ENCODE measurements at places on chromosomes 5 and 9. TPM values are rescaled to one million over a fixed set of nuclear protein-coding genes. Genes with fewer than 3 reads are reported as not detected.

GRCh38 chr5:79059674-79060073, 9.8 kb downstream of the DMGDH start:
- H3K4me1 ChIP-seq, result no peaks in the 10 kb centered on the region
- H3K27me3 ChIP-seq, result no peaks in the 10 kb centered on the region
- no peak overlapping the region for H3K4me3 ChIP-seq
- H3K36me3 ChIP-seq, result no peaks in the 10 kb centered on the region

- H3K4me3 ChIP-seq, result no peak overlapping the region
- no peaks in the 10 kb centered on the region for H3K27me3 ChIP-seq
- no peaks in the 10 kb centered on the region for H3K4me1 ChIP-seq
- no peak for DNase-seq
- no peaks in the 10 kb centered on the region for H3K36me3 ChIP-seq
These were observed 59.2 kb downstream of the SYK start for GRCh38 chr9:90860826-90861225.

DNA sequence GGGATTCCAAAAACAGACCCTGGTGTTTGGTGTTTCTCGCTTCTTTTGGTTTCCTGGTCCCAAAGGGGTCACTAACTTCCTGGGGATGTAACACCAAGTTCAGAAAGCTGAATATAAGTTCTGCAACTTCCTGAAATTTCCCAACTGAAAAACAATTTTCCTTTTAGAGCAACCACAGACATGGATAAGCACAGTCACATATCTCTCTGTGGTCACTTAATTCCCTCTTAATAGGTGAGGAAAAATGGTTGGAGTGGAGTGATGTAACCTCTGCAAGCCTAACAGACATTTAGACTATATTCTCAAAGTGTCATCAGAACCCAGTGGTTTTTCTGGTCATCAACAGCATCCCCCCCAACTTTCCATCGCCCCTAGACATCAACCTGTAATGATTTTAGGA, 135.3 kb downstream of the PRELID2 start:
- H3K4me1 ChIP-seq, result no peaks in the 10 kb centered on the region
- no peaks in the 10 kb centered on the region for H3K36me3 ChIP-seq
- no peaks in the 10 kb centered on the region for H3K27me3 ChIP-seq

GRCh38 chr5:141479776-141480175, 4.0 kb downstream of the PCDHGC3 start:
- peaks cover 25% of the 10 kb centered on the region for H3K4me1 ChIP-seq
- no peak overlapping the region for H3K4me3 ChIP-seq
- H3K27me3 ChIP-seq, result peaks cover 71% of the 10 kb centered on the region
- DNase-seq, result no peak

- no peak for DNase-seq
- peaks cover 12% of the 10 kb centered on the region for H3K4me1 ChIP-seq
- no peaks in the 10 kb centered on the region for H3K27me3 ChIP-seq
- H3K36me3 ChIP-seq, result peaks cover 12% of the 10 kb centered on the region
- peak overlapping the region; percentile 18 for H3K27ac ChIP-seq
These were observed 25.0 kb upstream of the F2R start for GRCh38 chr5:76690704-76691466.

DNA sequence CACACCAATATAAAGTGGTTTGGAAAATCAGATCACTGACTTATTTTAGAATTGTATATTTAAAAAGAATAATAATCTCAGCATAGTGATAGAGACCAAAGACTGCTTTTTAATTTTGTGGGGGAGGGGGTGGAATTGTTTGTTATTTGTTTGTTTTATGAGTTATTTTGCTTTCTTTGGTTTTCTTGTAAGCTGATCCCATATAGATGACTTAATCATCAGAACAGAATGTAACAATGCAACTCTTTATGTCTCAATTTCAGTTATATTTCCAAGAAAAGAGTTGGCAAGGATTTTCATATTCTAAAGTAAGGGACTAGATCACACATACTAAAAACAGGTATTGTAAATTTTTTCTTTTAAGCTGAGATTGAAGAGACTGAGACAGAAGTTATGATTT, 984.9 kb downstream of the TLE4 start:
- H3K36me3 ChIP-seq, result no peaks in the 10 kb centered on the region
- DNase-seq, result no peak
- no peak overlapping the region for H3K27ac ChIP-seq
- no peak overlapping the region for H3K4me3 ChIP-seq
- no peaks in the 10 kb centered on the region for H3K4me1 ChIP-seq
- H3K27me3 ChIP-seq, result no peaks in the 10 kb centered on the region

NRG2 gene
- polyA plus RNA-seq, result 10.6 TPM

LCN1 gene
- polyA plus RNA-seq, result not detected

ZNF608 gene
- polyA plus RNA-seq, result 103 TPM

GRXCR2 gene
- polyA plus RNA-seq, result not detected

Data from left lung (tissue), 14 donors.